Stimulated activated CD8-positive, alpha-beta memory T cell treated with anti-CD3 and anti-CD28 coated beads, Interleukin-15, amount 100 ng/mL, for 24 hours (primary cell): ENCODE measurements at places on chromosomes 5 and 9.
A peak's percentile ranks its signal among the peaks of the same experiment; 100 is the strongest.

DNA sequence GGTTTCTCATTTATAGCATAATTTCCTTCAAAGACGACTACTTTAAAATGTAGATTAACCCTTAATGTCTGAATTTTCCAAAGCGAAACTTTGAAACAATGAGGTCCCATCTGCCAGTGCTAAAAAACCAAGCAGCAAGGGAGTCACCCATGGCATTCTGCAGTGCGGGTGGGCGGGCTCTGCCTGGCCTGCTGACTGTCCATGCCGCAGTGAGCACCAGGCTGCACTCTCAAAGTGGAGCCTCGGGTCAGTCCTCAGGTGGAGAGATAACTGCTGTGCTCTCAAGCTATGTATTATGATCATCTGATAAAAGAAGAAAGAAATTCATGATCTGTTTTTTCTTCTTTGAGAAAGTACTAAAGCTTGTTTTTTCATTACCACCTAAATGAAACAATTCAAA lies 581.6 kb downstream of the CETN3 start:
- no peak for DNase-seq

GRCh38 chr9:35616681-35617459 lies 1.3 kb downstream of the CD72 start:
- DNase-seq = peak; percentile 36

DNA sequence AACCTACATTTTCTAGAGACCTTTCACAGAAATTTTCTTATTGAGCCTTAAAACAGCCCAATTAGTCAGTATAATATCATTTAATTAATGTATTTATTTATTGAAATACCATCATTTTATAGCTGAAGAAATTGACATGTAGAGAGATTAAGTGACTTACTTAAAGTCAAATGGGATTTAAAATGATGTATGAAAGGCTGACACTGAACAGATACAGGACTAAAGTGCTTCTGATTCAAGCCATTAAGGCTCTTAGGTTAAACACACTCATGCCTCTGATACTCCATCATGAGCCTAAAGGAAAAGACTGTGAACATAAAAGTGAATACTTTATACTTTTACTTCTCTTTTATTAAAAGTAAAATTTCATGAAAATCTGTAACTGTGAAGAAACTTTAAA lies 12.8 kb downstream of the C9orf72 start:
- DNase-seq = no peak

GRCh38 chr5:141992349-141992963 lies 20.4 kb downstream of the GNPDA1 start:
- peak; percentile 50 for DNase-seq

- no peak for DNase-seq
These were observed 388.0 kb upstream of the IRX2 start for GRCh38 chr5:3139499-3139931.

GRCh38 chr9:90141723-90142122 lies 500.9 kb downstream of the DIRAS2 start:
- DNase-seq = no peak

DNA sequence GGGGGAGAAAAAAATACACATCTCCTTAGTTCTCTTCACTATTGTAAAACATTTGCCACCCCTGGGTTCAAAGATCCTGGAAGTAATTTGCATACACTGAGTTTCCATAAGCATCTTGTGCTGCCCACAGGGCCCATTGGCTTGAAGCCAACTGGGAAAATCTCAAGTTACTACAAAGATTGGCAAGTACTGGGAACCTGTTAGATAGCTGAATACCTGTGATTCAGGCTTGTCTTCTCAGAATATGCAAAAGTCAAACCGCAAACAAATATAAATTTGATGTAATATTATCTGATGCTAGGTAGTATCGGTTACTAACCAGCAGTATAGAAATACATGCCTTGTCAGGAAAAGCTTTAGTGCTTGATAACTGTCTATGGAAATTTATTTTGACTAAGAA lies 156.9 kb upstream of the FST start:
- DNase-seq = no peak

- DNase-seq = no peak
These were observed 4.3 kb downstream of the ERAP2 start for GRCh38 chr5:96880444-96881164.

DNA sequence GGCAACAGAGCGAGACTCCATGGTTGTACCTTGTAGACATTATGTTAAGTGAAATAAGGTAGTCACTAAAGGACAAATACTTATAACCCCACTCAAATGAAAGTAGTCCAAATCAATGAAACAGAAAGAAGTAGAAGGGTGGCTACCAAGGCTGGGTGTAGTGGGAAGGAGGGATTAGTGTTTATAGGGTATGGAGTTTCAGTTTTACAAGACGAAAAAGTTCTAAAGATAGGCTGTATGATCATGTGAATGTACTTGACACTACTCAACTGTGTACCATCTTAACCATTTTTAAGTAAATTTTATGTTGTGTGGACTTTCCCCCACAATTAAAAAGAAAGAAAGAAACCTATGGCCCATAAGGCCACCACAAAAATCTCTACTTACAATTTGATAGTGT lies 32.2 kb downstream of the ALDH7A1 start:
- DNase-seq = no peak

- no peak for DNase-seq
These were observed 27.7 kb upstream of the SCGB3A1 start for GRCh38 chr5:180618829-180619562.

DNA sequence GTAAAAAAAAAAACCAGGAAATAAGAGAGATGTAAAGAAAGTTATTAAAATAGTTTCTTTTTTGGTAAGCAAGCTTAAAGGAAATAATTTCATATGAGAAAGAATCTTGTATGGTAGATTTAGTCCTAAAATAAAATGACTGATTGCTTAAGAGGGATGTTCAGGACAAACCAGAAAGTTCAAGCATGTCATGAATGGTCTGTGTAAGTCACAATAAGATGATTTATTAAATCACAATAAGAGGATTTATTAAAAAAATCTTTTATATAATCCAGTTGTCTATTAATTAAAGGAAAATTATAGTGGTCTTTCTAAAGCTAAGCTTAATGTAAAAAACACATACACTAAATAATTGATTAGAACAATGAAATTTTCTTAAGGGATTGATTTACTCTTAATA lies 91.8 kb upstream of the OR13F1 start:
- DNase-seq = no peak

- no peak for DNase-seq
These were observed 39.4 kb upstream of the PPP2R2B start for GRCh38 chr5:146917931-146918330.

DNA sequence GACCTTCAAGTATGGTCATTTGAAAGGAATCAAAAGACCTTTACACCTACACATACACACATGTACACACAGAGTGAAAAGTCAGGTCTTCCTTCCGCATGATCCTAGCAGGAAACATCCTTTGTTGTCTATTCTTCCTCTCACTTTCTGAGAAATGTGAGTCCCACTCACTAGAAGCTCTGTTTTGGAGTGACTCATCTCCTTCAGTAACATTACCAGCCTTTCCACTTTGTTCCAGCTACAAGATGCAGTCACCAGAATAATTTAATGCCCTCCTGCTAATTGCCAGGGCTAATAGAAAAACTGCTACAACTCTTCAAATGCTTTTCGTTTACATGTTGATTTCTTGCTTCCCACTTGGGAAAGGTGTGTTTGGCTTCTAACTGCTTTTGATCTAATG lies 417.3 kb downstream of the RASEF start:
- no peak for DNase-seq

DNA sequence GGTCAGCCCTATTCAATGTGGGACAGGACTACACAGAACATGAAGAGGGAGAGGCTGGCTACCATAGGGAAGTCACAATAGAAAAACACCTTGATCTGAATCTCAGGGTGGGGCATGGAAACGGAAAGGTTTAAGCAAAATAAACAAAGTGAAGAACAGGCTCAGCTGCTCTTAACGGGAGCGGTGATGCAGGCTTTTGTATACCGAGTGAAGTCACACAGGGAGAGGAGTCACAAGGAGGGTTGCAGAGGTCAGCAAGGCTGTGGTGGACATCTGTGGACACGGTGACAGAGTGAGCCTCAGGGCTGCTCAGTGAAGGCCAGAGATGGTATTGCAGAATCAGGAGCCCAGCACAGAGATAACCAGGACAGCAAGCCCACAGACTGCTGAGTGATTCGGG lies 30.6 kb upstream of the SEMA4D start:
- no peak for DNase-seq

GRCh38 chr9:25709941-25710340 lies 31.7 kb upstream of the TUSC1 start:
- no peak for DNase-seq

DNA sequence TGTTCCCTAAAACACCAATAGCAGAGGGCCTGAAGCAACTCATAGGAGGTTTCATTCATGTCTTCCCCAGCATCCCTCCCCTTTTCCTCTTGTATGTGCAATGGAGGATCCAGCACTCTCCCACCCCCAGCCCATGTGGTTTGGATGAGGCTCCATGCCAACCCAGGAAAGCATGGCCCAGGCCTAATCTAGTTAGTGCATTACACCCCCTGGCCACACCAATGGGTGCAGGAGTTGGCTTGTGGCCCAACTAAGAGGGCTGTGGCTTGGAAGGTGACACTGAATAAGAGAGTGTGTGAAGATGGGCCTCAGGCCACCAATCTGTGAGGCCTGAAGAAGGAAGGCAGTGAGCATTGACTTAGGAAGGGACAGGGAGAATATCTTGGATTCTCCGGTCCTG lies 70.8 kb upstream of the SMIM23 start:
- DNase-seq = no peak

DNA sequence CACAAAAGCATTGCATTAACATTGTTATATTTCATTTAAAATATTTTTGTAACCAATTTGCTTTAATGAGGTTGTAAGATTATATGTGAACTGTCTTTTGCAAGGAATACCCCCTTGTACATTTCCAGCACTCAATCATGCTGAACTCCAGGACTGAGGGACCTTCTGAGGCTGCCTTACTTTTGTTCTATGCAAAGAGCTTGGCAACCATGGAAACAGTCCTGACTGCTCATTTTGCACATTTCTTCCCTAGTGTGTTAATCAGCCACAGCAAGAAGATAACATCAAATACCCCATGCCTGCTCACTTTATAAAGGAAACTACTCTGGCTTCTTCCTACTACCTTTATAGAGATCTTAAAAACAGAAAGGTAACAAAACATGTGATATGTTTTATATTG lies 355.6 kb upstream of the IZUMO3 start:
- DNase-seq = no peak

GRCh38 chr9:73202980-73203379 lies 51.3 kb downstream of the ANXA1 start:
- no peak for DNase-seq

- DNase-seq = no peak
These were observed 591.2 kb downstream of the TLR4 start for GRCh38 chr9:118295413-118295812.

GRCh38 chr5:173123416-173123815 lies 20.9 kb upstream of the BNIP1 start:
- DNase-seq = no peak

- no peak for DNase-seq
These were observed 90.8 kb downstream of the HACD4 start for GRCh38 chr9:20940447-20941173.

- no peak for DNase-seq
These were observed 224.9 kb downstream of the CACNA1B start for GRCh38 chr9:138102246-138103051.

- no peak for DNase-seq
These were observed 57.2 kb downstream of the OLFM1 start for GRCh38 chr9:135144581-135145170.
